ENCODE measurements at places on chromosomes 3 and 15.

DNA sequence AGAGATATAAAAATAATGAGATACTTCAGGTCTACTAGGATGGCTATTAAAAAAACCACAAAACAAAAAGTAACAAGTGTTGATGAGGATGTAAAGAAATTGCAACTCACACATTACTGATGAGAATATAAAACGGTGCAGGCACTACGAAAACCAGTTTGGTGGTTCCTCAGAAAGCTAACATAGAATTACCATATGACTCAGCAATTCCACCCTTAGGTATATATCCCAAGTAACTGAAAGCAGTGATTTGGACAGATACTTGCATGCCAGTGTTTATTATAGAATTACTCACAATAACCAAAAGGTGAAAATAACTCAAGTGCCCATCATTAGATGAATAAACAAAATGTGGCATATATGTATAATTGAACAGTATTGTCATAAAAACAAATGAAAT, 87.5 kb upstream of the MELTF start:
- DNase-seq, result no peak

- DNase-seq, result peak; percentile 4
Observed at GRCh38 chr3:86702381-86702958, 288.5 kb downstream of the VGLL3 start.

GRCh38 chr3:151305060-151305774, 11.4 kb downstream of the GPR87 start:
- DNase-seq, result peak; percentile 95

DNA sequence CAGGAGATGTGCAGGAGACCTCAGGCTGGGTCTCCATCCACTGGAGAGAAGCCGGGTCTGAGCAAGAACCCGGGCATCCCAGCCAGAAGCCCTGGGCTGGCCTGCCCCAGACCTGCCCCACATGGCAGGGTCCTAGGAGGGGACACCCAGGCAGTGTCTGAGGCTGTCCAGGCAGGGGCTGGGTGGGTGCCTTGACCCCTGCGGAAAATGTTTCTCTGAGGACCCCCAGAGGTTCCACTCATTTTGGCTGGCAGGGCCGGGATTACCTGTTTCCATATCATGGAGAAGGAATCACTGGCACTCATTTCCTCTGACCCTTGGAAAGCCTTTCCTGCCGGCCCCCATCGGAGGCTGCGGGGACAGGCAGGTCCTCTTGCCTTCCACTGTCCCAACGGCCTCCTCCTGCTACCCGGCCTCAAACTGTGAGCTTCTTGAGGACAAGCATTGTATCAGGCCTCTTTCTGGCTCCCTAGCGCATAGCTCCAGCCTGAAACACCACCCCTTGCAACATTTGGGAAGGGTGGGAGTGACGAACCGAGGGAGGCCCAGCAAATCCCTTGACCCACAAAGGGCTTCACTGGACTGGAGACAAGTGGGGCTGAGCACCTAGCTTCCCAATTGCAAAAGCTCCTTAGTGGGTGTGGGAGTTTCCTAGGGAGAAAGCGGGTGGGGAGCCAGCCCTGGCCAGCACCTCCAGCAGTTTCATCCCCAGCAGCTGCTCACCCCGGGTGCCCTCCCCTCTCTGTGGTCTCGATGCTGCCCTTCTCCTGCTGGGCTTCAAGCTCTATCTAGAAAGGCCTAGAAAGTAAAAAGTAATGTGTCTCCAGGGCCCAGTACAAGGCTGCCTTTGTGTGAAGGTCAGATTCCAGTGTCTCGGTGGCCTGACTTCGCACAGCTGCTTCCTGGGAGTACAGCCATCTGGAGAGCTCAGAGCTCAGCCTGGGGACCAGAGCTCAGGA, 29.7 kb downstream of the ACSBG1 start:
- no peak for DNase-seq

DNA sequence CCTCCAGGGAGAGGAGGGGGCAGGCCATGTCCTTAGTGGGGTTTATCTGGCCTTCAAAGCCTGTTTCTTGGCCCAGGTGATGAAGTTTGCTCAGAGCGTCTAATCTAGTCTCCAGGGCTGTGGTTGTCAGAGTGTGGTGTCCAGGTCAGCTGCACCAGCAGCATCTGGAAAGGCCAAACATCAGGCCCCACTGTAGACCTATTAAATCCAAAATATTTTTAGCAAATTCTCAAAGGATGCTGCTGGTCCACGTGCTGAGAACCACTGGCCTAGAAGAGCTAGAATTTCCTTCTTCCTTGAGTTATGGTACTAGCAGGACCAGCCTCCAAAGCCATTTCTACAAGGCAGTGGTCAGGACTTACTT, 28.9 kb downstream of the SLC28A1 start:
- DNase-seq, result no peak

GRCh38 chr15:85761635-85762034, 33.1 kb downstream of the KLHL25 start:
- peak; percentile 42 for DNase-seq

DNA sequence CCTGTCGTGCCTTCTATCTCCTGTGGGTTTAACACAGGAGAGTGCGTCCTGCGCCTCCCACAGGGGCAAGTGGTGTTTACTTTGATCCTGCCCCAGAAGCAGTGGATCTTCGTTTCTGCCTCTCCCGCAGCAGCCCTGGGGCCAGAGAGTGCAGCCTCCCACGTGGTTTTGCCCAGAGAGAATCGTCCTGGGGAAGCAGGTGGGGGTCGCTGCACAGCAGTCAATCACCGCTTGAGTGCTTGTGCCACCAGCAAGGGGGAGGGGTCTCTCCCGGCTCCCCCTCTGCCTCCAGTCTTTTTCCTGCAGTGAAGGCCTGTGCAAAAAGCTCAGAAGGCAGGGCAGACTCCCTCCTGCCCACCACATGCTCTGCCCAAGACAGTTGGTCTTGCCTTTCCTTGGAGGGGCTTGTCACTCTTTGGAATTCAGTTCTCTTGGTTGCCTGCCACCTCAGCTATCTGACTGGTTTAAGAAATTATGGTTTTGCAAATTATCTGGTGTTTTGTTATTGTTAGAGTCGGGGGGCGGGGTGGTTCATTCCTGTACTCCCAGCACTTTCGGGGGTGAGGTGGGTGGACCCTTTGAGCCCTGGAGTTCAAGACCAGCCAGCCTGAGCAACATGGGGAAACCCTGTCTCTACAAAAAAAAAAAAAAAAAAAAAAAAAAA, 26.9 kb downstream of the STOML1 start:
- no peak for DNase-seq

DNA sequence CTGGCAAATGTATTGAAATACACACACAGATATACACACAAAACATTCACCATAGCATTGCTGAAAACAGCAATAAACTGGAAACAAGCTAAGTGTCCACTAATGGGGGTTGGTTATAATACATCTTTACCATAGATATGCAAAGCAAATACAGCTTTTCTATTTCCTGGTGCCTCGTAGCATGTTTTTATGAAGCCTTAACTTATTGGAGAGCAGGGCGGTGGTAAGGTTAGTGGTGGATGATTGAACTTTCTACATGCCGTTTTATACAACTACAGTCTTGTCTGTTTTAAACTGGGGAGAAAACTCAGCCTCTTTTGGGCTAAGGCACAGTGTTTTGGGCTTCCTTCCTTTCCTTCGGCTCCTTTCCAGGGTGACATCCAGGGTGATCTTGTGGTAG, 104.5 kb downstream of the NR2F2 start:
- DNase-seq, result no peak

DNA sequence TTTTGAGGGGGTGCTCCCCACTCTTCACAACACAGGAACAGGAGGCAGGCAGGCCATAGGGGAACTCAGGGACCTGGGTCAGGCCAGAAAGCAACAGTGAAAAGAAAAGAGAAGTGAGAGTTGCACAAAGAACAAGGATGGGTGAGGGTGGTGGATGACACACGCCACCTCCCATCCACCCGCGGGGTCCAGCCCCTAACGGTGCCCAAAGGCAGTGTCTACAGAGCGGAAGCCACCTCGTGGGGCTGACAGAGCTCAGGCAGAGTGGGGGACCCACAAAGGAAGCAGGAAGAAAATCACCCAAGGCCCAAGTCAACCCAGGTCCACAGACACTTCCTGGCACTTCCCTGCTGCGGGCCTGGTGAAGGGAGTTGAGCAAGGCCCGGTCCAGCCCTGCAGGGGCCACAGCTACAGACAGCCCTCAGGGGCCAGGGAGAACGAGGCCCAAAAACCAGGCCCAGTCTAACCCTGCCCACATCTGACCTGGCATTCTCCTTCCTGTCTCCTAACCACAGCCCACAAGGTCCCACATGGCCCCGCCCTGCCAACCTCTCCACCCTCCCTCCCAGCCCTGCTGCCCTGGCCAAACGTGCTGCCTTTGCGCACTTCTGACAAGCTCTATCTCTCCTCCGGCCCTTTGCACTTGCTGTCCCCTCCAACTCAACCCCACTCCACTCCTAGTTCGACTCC, 5.9 kb downstream of the NUP210 start:
- DNase-seq, result no peak

DNA sequence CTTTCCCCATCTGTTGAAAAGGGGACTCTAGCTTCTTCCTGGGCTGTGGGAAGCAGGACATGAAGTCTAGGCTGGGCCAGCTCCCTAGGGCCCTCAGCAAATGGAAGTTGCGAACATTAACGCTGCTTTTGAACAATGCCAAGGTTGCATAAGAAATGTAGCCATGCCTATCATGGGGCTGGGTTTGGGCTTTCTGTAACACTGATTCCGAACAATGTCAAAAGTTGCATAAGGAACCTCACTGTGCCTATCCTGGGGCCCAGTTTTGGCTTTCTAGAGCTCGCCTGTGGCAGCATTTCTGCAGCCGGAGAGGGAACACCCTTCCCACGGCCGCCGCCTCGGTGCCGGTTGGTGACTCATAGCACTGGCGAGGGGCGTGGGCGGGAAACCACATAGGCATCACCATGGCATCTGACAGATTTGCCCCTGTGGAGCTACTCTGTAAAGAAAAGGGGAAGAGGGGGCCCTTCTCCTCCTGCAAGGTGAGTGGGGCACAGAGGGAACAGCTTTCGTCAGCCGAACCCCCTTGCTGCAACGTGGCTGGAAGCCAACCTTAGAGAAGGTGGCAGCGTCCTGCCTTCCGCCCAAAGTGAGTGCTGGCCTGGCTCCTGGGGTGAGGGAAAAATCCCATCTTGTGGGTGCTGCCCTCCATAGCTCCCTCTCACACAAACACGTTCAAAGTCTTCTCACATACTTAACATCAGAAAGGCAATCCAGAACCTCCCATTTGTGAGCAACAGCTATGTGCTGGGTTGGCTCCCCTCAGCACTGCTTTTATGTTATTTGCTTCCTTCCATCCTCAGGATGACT, 46.6 kb upstream of the ATP2B2 start:
- peak; percentile 30 for DNase-seq

DNA sequence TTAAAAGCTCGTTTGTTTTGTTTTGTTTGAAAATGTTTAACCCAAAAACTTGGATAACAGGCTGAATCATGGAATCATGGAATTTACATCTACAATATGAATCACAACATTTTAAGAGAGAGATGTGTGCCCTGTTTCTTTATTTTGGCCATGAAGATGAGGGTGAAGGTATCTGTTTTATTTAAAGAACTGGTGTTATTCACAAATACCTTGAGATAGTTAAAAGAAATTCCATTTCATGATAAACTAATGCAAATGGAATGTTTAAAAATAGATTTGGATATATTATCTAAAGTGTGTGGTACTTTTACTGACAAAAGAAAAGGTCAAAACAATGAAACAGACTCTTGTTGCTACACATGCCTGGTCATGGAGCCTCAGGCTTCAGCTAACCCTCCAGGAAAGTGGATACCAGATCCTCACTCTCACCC, 486.0 kb upstream of the CFAP20DC start:
- DNase-seq, result peak; percentile 22

- no peak for DNase-seq
Observed at GRCh38 chr3:73389928-73390327, 234.8 kb downstream of the PDZRN3 start.

- no peak for DNase-seq
Observed at GRCh38 chr15:73957785-73958184, 31.5 kb downstream of the LOXL1 start.

- no peak for DNase-seq
Observed at GRCh38 chr15:38377636-38378035, 76.3 kb upstream of the FAM98B start.

- peak; percentile 64 for DNase-seq
Observed at GRCh38 chr3:171354049-171354705, 106.0 kb downstream of the TNIK start.

- DNase-seq, result no peak
Observed at GRCh38 chr3:175457301-175457700, 598.2 kb downstream of the NAALADL2 start.

- no peak for DNase-seq
Observed at GRCh38 chr15:83815506-83815905, 161.6 kb downstream of the ADAMTSL3 start.

GRCh38 chr15:100433304-100433703, 91.5 kb upstream of the ADAMTS17 start:
- DNase-seq, result no peak

DNA sequence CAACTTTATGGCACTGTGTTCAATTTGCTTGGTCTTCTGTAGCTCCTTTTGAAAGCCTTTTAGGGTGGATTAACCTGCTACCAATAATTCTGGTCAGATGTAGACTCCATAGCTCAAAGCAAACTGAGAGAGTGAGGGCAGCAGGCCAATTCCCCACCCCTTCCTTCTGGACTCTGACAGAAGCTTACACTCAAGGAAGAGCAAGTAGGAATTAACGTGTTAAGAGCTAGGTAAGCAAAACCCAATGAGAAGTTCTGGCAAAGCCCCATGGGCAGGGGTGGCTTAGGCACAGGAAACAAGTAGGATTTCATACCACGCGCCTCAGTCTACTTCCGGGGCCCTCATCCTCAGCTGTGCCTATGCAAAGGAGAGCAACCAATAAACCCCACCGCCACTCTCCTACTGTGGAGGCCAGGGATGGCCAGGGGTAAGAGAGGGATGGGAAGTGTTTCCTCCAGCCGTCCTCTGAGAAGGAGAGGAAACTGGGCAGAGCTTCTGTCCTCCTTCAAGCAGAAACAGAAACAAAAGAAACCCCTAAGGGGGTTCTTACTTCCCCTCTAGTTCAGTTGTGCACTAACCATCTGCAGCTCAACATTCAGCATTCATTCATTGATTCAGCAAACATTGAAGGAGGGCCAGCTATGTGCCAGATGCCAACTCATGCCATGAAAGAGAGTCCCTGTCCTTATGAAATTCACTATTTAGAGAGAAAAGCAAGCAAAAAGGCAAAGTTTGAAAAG, 12.6 kb downstream of the CCR5 start:
- no peak for DNase-seq

DNA sequence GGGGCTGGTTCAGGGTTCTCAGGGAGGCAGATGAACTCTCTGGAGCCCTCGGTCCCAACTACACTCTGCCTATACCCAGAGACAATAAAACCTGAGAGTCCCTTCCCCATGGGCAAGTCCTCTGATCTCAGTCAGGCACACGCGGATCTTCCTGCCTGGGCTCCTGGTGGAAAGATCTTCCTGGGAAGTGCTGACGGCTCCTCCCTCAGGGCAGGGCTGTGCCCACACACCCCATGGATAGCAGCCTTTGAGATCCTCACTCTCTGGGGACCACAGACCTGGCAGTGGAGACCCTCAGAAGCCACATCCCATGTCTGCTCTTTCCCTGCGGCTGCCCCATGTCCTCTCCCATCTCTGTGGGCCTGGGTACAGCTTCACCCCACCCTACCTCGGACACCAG, 10.4 kb downstream of the SH2D7 start:
- no peak for DNase-seq
